ENCODE measurements at places on chromosomes 2 and 18. TPM values are rescaled to one million over a fixed set of nuclear protein-coding genes. Genes with fewer than 3 reads are reported as not detected.

GRCh38 chr2:37632310-37632709, 39.1 kb downstream of the CDC42EP3 start:
- DNase-seq = no peak

DNA sequence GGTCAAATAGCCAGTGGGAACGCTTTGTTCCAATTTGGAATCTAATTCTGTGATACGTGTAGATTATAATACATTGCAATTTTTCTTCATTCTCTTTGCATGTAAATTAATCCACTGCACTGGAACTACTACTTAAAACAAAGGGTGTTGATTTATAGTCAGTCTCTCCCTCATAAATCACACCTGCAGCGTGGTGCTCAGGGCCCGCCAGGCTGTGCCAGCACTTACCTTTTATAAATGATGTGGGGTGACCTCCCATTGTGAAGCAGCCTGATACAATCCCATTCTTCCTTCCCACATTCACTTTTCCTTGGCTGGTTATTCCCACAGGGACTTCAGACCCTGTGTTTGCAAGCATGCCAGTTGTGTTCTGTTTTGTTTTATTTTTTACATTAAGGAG, 302.3 kb upstream of the ID2 start:
- DNase-seq = no peak

DNA sequence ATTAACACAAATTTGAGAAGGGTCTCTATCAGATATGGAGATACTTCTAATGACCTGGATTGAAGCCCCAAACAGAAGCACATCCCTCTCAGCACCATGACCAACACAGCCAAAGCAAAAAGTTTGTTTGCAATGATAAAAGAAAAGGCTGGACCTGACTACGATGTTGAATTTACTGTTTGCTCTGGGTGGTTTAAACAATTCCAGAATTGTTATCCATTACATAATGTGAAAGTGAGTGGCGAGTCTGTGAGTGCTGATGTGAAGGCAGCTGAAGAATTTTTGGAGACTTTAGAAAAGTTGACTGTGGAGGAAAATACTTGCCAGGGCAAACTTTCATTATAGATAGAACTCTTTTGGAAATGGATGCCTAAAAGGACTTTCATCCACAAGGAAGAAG, 17.4 kb upstream of the DLX2 start:
- no peak for DNase-seq

GRCh38 chr2:75920859-75921551, 210.3 kb upstream of the GCFC2 start:
- DNase-seq = no peak

GRCh38 chr2:196117214-196117705, 48.6 kb upstream of the DNAH7 start:
- DNase-seq = no peak

The CACNB4 gene
- 11.1 TPM for total RNA-seq

The NEDD4L gene
- total RNA-seq = 17.0 TPM

DNA sequence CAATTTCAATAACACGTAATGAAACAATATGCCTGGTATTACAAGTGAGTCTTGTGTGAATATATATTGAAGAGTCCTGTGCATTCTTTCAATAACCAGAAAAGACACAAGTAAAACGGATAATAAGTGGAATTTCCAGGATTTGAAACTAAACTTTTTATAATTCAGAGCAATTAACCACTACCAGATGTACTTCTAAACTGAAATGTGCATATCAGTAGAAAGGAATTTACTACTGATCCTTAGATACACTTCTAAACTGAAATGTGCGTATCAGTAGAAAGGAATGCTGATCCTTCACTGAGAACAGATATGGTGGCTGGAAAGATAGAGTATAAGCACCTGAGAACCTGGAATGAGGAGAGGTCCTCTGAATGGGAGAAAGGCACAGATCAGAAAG, 470.9 kb upstream of the SPHKAP start:
- no peak for DNase-seq

The ALKAL2 gene
- not detected for total RNA-seq

The SRD5A2 gene
- total RNA-seq = not detected

The SPP2 gene
- total RNA-seq = not detected

DNA sequence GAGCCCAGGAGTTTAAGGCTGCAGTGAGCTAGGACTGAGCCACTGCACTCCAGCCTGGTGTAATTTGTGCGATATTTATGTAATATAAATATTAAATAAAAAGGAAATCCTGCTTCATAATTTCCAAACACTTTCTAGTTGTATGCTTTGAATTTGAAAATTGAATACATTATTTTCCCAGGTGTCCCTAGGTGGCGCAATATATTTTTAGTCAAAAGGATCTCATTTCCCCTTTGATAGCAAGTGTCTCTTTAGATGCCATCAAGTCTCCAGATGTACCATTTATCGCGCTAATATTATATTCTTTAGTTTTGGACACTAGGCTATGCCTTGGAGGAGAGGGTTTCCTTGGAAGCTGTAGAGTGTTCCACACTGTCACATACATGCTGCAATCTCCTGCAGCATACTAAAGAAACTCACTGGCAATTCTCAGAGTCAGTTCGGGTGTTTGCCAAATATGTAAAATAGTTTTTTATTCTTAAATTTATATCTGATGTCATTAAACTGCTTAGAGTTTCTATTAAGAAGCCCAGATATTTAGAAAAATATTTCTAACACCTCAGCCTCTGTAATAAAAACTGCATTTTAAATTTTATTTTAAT, 5.6 kb upstream of the WDR7 start:
- no peak for DNase-seq

GRCh38 chr2:180890781-180891180, 89.6 kb upstream of the UBE2E3 start:
- DNase-seq = no peak

DNA sequence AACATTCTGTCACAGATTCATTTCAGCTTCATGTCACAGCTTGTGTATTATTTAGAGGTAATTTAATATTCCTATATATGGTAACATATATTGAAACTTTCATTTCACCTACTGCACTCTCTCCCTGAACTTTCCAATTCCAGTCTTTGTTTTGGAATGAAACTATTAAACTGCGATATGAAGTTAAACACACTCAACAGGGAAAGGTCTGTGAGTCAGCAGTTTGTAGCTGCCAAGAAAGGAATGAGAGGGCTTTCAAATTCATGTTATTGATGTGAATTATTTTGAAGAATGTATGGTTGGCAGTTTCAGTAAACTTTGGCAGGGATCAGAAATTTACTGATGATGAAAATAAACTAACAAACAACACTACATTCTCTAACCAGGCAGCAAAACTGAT, 148.3 kb downstream of the HNMT start:
- no peak for DNase-seq

- DNase-seq = no peak
These were observed 151.5 kb downstream of the NCKAP5 start for GRCh38 chr2:133416736-133417135.

The LRRTM4 gene
- not detected for total RNA-seq

DNA sequence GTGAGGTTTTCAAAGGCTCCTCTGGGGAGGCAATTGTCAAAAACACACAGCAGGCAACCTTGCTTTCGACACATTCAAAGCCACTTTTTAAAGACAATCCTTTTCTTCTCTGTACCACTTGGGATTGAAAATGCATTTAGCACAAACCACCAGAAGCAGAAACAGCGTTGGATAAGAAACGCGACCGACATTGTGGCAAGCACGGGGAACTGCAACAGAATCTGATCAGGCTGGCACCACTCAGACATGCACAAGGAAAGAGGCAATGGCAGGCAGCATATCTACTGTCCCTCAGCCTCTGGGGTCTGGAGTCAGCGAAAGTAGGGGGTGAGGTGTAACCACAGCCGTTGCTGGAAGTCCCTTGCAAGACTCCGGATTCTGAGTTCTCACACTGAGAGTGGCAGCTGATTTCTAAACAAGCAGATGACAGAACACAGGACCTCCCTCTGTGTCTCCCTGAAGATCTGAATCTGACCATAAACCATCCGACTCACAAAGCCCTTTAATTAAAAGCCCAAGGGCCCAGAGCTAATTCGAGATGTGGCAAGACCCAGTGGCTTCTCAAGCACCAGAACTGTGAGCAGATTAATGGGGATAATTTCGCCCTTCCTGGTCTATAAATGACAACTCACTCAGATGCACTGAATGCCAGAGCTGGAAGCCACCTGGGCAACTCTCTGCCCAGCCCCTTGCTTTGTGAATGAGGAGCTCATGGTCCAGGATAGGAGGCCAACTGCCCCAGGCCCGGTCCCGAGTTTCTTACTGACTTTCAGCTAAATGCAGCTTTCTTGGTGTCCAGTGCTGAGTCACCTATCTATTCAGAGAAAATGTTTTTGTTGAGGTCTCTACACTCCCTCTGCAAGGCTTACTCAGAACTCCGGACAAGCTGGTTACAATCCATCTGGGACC, 29.6 kb downstream of the CYRIA start:
- DNase-seq = no peak

The GNAL gene
- total RNA-seq = 11.4 TPM

The KATNAL2 gene
- total RNA-seq = 3.4 TPM

- no peak for DNase-seq
These were observed 127.5 kb downstream of the GLI2 start for GRCh38 chr2:120863146-120863545.

The PMAIP1 gene
- 8.5 TPM for total RNA-seq

DNA sequence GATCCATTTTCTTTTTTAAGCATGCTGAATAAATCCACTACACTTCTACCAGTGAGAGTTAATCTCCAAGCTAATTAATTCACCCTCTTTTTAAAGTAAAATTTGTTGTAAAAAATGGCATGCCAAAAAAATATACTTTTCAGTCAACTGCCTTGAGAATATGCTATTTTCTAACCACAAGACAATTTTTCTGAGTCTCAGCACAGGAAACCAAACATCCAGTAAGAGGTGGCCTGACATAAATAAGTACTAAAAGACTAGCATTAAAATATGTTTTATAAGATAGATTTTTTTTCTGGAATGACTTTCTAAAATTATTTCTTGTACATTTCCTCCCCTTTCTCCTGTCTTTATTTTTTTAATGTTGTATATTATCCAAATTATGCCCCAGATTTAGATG, 2.9 kb downstream of the FBXO36 start:
- no peak for DNase-seq

GRCh38 chr18:59724103-59724502, 26.9 kb upstream of the CCBE1 start:
- DNase-seq = no peak

DNA sequence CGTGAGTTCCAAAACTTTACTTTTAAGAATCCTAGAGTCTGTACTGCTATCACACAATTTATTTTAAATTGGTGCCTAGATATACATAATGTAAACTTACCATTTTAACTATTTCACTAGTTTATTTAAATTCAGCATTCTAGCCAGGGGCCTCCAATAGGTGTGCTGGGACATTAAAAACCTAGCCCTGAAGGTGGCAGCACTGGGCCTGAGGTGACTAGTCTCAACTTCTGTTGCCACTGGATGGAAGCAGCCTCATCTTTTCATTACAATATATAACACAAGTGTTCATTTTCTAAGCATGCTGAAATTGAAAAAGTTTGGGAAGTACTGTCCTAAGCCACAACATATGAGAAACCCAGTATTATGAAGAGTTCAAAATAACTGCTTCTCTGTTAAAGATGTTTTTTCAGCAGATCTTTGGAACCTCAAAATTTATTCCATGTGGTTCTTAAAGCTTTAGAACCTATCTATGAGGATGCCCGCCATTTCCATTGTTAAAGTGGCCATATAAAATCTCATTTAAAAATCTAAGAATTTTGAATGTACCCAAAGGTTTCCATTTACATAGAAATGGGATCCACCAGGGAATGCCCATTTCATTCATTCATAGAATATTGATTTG, 2.9 kb upstream of the RBBP8 start:
- peak; percentile 10 for DNase-seq

GRCh38 chr2:215178121-215178520, 39.7 kb upstream of the ABCA12 start:
- DNase-seq = no peak

GRCh38 chr2:54456612-54457322, 640 bp downstream of the SPTBN1 start:
- no peak for DNase-seq

DNA sequence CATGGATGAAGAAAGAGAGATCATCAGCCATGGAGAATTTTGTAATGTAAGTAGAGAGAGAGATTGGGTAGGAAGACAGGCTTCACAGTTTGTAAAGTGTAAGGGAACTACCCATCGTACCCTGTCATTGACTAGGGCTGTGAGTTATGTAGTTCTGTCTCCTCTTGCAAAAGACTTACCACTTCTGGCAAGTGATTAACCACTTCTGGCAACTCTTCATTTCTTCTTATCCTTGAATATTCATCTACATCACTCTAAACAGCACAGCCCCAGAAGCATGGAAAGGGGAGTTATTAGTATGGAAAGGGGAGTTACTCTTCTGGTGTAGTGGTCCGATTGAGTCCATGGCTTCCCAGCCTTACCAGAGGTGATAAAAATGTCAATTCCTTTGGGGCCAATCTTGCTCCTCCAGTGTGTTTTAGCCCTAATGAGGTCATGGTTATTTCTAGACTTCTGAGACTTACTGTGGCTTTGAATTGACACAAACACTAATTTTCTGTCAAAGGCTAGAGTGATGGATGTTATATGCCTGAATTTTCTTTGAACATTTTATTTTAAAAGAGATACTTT, 52.0 kb downstream of the STAT1 start:
- no peak for DNase-seq

The NOL4 gene
- not detected for total RNA-seq

- no peak for DNase-seq
These were observed 157.1 kb downstream of the PXDN start for GRCh38 chr2:1586923-1587840.

DNA sequence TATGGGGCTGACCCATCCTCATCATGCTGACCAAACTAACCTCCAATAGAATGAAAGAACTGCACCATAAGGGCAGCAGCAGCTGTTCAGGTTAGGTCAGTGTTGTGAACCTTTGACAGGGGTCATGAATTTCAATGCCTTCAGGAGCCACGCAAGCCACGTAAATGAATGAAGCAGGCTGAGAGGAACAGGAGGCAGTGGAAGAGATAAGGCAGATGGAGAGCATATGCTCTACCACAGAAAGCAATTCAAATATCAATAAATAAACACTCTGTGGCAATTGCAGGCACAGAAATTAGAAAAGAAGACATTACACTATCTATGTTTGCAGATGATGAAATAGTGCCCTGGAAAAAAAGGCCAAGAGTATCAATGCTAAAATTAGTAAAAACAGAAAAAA, 56.3 kb downstream of the SCG2 start:
- DNase-seq = no peak

The ALPI gene
- not detected for total RNA-seq

DNA sequence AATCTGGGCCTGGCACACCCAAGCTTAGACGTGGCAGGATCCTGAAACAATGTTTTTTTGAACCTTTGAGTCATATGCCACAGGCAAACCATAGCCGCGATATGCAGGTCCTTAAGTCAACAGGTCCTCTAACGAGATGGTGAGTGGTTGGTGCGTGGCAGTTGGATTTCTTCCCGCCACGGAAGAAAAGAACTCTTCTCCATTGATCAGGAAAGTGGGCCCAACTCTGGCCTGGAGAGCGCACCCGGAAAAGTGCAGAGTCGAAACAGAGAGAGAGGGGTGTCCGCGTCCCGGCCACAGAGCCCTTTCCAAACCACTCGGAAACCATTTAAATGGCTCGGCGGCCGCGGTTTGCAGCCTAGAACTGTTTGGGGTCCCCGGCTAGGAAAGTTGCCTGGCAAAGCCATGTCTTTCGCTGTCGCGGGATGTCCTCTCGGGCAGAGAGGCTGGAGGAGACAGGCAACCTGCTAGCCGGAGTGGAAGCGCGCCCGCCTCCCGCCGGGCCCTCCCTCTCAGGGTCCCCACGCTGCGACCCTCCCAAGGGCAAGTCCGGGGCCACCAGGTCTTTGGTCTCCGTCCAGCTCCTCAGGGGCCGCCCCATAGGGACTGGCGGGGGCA, 777 bp downstream of the GALNT3 start:
- no peak for DNase-seq

- no peak for DNase-seq
These were observed 34.2 kb downstream of the CHRNA1 start for GRCh38 chr2:174729797-174730697.

The CPO gene
- total RNA-seq = not detected
